Bone marrow (tissue), 2 donors: ENCODE measurements at places on chromosomes 2 and 18.

GRCh38 chr2:120968307-120969015 is 232.8 kb downstream of the GLI2 start:
- DNase-seq: no peak

DNA sequence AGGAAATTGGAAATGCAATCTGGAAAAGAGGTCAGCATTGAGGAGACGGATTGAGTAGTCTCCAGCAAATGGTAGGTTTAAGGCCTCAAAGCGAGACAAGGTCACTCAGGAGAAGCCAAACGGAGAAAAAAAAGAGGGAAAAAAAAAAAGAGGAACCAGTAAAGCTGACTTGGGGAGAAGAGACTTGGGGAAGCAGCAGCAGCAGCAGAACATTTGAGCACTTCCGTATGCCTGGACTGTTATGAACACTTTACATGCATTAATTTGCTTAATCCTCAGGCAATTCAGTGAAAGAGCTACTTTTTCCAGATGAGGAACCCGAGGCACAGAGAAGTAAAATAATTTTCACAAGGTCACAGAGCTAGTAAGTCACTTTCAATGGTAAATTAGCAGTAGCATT is 81.3 kb downstream of the OSBPL6 start:
- DNase-seq: no peak

GRCh38 chr2:37911296-37911873 is 13.7 kb upstream of the RMDN2 start:
- DNase-seq: no peak

DNA sequence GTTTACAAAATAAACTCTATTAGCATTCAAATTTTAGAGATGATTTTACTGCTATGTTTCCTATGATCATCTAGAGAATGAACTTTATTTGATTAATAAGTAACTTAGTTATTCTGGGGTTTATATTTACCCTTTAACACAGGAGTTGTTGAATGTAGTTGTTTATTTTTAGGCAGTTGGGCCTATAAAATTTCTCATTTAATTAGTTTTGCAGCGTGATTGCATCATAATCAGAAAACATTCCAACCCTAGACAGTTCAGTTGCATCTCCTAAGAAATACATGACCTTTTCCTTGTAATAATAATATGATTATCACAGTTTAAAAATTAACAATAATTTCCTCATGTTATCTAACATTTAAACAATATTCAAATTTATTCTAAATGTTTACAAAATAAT is 224.7 kb upstream of the CDH7 start:
- no peak for DNase-seq

GRCh38 chr2:216670266-216671080 is 24.9 kb downstream of the IGFBP5 start:
- DNase-seq: no peak

DNA sequence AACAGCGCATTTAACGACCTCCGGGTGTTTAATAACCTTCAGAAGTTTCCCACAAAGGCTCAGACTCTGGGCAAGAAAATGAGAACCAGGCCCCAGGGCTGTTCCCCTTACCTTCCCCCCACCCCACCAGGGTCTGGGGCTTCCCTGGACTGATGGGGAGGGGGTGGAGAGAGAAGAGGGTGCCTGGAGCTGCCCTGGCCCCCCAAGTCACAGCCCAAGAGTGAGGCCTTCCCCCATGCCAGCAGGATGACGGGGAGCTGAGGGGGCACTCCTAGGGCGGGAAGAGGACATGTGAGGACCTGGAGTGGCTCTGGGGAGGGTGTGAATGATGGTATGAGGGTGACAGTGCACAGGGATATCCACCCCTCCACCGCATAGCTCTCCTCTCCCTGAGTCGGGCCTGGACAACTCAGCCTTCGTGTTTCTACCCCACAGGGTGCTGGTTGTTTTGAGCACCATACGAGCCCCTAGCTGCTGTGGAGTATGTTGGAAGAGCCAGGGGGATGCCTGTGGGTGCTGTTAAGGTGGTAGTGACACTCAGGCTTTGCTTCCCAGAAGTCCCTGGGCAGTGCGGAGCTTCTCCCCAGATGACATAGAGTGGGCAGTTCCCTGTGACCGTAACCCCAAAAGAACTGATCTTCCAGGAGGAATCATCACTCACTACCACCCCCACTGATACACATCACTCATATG is 3.9 kb downstream of the PKDCC start:
- no peak for DNase-seq

GRCh38 chr2:47299555-47299954 is 103.4 kb upstream of the MSH2 start:
- no peak for DNase-seq

DNA sequence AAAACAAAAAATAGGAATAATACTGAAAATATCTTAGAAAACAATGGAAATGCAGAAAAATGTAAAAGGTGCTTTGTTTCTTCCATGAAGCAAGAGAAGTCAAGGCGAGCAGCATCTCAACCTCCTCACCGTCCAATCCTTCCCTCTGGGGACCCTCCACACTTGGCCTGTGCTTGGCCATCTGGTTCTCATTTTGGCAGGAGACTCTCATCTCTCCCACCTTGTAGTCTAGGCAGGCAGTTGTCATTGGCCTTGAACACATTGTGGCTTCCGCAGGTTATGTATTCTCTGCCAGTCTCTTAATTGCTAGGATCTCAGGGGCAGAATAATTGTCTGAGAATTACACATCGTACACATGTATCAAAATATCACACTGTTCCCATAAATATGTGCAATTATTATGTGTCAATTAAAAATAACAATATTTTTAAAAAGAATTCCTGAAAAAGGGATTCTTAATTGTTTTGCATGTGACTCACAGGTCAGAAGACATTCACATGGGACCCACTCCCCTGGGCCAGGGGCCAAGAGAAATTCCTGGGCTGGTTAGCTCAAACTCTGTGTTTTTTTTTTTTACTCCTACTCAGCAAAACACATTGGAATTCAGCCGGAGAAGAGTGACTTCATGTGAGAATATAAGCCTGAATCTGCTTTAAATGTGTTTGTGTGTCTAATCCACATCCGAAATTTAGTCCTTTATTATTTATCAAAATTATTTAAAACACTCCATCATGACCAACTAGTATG is 14.0 kb upstream of the ANKRD62 start:
- no peak for DNase-seq

DNA sequence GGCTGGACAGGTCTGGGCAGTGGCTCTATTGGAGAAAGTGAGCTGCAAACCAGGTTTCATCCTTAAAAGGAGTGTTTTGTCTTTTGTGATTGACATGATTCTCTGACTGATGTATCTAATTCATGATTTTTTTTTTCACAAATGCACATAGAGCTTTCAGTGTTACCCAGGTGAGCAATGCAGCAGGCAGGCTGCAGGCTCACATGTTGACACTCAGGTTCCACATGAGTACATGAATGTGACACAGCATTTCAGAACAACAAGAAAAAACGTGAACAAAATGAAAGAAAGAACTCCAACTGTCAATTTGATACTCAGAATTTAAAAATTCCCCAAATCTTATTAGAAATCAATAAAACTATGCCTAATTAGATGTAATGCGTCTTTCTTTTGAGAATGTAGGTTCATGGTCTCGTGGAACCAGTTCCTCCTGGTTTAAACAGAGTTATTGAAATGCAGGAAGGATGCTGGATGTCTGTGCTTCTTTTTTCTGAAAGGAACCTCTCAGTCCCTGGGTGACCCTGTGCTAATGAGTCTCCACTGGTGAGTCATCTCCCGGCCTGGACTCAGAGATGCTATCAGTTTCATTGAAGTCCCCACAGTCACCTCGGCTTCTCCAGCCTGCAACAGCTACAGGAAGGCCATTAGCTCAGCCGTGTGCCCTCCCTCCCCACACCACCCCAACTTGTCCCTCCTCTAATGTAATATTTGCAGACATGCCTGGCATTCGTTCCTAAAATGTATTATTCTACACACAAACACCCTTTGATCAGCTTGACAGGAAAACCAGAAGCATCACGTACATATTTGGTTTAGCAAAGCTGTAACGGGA is 430.4 kb downstream of the LPIN1 start:
- peak; percentile 62 for DNase-seq

DNA sequence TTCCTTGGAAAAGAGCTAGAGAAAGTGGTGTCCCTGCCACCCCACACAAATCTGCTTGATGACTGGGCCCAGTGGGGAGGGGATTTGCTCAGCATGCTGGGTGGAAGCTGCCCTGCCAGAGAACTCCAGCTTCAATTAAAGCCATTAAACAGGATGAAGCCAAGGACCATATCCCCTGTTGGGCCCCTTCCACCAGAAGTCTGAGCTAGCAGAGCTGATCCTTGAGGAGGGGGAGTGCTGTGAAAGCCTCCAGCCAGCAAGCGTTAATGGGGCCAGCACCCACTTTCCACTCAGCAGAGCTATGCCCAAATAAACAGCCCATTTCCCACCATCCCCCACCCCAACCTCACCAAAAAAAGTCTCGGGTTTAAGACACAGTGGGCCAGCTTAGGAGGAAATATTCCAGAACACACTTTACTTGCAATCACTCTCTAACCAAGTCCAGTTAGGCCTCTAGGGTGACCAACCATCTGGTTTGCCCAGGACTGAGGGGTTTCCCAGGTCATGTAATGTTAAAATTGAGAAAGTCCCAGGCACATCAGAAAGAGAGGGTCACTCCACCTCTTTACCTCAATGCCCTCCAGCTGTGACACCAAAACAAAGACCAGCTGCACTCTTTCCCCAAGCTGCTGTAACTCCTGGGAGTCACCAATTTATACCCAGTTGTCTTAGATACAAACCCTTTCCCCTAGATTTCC is 132.3 kb downstream of the FOXI3 start:
- no peak for DNase-seq

DNA sequence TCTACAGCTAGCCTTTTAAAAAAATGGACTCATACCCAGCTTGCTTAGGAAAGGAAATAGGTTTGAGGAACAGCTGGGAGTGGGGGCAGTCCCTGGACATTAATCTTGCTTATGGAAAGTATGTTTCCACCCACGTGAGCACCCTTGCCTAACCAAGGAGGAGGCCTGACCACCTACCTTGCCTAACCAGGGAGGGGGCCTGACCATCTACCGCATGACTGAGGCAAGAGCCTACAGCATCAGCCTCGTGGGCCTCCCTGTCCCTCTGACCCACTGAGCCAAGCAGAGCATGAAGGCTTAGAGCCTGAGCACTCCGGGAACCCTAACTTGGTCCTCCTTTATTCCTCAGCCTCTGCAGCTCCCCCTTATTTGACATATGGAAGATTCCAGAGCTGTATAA is 20.2 kb downstream of the PRKAG3 start:
- DNase-seq: no peak

- DNase-seq: no peak
Observed at GRCh38 chr2:120307482-120307881, 38.5 kb upstream of the INHBB start.

DNA sequence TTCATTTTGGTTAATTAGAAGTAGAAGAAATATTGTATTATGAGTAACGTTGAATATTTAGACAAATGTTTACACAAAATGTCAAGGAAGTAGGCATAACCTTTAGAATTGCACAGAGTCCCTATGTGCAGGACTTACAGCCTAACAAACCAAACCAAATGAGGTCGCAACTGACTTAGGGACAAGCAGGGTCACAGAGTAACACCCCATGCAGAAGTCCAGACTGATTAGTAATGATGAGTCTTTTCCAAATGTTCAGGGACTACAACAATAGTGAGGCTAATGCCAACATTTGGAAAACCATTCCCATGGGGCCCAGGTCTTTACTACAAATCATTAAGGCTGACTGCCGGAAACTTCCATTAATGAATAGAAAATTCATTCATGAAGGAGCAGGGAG is 452.5 kb upstream of the CHAC2 start:
- no peak for DNase-seq

- DNase-seq: no peak
Observed at GRCh38 chr2:20538308-20539132, 91.6 kb downstream of the RHOB start.

DNA sequence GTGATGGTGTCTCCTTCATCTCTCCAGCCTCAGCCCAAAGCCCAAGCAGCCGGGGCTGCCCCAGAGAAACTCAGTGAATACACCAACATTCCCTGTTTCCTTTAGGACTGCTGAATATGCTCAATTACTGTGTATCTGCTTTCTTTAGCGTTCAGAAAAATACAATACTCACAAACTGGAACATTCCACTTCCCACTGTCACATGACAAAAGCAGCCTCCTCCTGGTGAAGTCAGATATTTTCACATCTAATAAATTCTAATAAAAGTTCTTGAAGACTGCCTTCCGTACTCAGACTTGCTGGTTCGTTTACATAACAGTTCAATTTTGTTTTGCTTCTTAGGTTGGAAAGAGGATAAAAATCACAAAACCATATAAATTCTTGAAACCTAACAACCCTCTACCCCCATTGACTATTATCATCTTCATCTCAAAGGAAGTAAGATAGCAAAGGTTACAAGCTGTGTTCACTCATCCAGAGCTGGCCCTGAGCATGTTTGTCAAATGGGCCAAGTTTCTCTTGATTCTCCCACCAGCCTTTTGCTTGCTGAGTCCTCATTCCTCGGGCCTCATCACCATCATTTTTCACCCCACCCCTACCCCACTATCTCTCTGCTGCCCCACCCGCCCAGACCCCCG is 190.8 kb upstream of the HNRNPA3 start:
- DNase-seq: no peak

DNA sequence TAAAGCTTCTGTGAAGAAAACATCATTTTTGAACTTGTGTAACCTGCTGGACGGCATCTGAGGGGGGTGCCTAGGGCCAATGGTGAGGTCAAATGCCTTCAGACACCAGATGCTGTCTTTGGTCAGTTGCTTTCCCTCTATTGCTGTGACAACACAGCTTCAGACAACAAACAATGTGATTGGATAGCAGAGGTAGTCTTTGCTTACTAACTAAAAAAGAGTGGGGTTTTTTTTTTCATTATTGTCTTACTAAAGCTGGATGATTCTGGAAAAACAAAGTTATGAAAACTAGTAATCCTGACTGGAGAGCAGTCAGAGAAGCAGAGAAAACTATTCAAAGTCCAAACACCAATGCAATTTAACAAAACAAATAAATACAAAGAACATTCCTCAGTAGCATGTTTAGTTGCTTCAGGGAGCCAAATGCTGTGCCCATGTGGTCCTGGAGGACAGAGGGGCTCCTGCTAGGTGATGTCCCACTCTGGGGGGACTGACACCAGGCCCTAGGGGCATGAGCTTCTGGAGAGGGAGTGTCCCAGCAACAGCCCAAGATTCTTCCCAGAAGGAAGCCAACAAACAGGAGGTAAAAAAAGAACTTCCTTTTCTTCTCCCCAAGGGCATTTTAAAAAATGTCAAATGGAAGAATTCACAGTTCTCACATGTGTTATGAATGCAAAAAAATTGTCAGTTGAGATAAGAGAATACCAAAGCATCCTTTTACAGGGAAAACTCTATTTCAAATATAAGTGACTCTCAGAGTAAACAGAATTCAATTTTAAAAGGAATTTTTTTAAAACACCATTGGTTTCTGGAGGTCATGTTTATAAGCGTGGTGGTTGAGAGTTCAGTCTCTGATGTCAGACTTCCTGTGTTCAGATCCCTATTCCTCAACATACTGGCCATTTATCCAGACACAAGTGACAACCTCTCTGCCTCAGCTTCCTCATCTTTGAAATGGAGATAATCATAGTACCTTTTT is 181.1 kb upstream of the PGAP1 start:
- DNase-seq: no peak

DNA sequence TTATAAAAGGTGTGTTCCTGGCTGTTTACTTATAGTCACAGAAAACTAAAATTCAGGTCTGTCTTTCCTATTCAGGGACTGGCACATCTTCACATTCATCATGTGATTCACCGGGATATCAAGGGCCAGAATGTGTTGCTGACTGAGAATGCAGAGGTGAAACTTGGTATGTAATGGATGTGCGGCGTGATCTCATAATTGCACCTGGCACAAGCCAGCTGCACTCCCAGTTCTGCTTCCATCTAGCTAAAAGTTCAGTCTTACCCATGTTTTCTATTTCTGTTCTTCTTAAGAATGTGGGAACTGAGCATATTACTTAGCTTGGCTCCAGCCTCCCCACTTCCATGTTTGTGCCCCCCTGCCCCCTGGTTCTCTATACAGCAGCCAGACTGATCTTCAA is 131.9 kb downstream of the MAP4K4 start:
- no peak for DNase-seq
